ENCODE measurements at places on chromosomes 6 and 20.

DNA sequence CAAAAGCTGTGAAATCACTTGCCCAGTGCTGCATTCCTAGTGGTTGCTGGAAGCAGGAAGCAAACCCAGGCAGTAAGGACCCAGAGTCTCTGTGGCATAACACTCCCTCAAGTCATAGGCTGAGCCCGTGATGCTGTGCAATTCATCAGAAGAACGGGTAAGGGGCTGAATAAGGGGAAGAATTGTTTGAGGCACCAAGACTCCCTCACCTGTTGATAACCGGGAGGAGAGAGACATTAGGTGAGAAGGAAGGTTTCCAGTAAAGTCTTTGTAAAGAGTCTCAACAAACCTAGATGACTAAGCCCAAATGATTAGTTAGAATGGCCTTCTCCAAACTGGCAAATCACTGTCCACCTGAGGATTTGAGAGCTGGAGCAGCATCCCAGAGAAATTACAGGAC lies 18.3 kb downstream of the ENPP3 start:
- no peak for DNase-seq

GRCh38 chr6:118135371-118135770 lies 228.3 kb downstream of the SLC35F1 start:
- DNase-seq, result no peak

- no peak for DNase-seq
These were observed 402 bp upstream of the TAF8 start for GRCh38 chr6:42049948-42050296.

DNA sequence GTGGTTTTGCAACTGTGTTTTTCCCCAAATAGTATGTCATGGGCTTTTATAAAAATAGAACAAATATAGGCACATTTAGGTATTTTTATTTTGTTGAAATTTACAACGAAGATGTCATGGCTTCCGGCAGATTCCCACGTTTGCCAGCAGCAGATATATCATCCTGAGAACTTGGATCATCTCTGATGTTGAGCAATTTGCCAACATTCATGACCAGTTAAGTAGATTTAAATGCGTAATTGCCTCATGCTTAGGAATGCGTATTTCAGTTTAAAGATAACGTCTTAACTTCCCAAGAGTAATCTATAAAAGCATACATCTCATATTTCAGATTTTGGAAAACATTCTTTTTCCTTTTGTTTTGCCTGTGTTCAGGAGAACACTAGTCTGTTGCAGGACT lies 457.8 kb downstream of the QKI start:
- no peak for DNase-seq

DNA sequence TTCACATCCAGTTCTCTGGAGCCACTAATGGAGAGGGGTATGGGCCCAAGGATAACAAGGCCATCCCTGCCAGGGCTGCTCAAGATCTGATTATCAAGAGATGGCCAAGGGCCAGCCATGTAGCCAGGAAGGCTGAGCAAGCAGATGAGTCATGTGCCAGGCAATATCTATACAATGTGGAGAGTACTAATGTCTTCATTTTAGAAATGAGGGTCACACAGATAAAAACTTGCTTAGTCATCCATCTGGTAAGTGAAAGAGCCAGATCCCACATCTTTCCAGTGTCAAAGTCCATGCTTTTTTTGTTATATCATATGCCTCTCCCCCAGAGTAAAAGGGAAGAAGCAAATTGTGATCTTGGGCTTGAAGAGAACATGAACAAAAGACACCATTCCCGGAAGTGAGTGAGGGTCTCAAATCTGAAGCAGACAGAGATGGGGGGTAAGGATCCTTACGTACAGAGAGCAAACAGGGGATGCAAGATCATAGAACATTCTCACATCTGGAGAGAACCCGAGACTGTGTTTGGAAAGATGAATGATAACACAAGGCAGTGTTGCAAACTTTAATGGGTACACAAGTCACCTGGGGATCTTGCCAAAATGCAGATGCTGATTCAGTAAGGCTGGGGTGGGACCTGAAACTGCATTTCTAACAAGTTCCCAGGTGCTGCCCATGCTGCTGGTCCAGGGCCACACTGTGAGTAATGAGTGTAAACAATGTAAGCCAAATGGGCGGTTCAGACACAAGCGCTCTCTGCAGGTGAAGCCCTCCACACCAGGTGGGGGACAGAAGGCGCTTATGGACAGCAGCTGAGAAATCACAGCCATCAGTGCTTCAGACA lies 20.0 kb upstream of the GSTA3 start:
- no peak for DNase-seq

DNA sequence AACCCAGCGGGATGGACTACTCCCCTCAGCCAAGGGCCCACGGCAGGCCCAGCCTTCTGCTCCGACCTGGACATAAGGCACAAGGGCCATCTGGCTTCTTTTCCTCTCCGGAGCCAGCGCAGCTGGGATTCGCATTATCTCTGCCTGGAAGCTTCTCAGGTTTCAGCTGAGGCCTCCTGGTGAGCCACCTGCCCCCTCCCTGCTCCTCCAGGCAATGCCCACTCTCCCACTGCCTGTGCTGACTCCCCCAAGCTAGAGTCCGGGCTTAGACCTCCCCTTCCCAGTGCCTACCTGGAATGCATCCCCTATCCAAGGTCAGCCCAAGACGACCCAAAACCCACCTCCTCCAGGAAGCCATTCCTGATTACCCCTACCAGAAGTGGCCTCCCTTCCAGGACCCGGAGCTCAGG lies 60.7 kb downstream of the EZR start:
- no peak for DNase-seq

GRCh38 chr20:62339647-62340062 lies 27.5 kb downstream of the LAMA5 start:
- no peak for DNase-seq

- DNase-seq, result peak; percentile 93
These were observed 590 bp downstream of the HIVEP2 start for GRCh38 chr6:142944124-142945048.

DNA sequence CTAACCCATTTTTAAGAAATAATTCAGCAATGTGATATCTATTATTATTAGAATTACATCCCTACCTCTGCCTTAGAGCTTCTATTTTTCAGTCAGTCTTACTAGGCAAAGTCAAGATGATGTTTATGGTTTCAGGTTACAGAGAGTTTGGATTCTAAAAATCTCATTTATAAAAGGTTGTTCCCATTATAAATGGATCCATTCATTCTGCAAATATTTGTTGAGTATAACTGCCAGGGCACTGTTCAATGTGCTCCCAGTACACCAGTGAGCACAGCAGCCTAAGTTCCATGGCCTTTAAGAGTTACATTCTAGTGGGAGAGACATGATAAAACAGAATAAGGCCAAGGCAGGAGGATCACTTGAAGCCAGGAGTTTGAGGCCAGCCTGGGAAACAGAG lies 75.9 kb upstream of the EYA4 start:
- no peak for DNase-seq

DNA sequence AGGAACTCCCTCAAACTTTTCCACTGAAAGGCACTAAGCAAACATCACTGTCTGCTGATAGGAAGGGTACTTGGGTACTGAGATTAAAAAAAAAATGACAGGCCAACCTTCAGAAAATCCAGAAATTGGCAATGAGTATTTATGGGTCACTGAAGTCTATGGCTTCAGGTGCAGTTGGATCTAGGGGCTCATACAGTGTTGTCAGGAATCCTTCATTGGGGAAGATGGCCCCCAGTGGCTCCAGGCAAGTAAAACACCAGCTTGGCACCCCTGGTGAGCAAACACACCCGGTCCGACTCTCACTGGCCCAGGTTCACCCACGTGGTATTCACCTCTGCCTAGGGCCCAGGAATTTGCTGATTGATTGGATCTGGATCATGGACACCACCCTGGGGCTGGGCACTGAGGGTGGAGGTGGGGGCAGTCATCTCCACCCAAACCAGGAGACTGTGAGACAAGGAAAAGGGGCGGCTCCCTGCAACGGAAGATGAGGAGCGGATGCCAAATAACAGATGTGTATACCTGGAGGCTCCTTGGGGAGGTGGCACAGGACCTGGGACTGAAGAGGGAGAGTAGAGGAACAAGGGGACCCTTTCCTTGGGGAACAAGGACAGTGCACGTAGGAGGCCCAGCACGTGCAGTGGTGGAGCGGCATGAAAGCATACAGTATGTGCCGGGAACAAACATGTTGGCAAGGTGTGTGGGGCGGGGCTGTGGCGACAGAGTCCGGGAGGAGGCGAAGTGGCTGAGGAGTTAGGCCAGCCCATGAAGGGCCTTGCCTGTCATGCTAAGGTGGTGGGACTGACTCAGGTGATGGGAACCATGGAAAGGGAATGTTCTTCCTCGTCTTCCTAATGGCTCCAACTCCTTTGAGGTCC lies 4.7 kb downstream of the SLC2A10 start:
- no peak for DNase-seq

DNA sequence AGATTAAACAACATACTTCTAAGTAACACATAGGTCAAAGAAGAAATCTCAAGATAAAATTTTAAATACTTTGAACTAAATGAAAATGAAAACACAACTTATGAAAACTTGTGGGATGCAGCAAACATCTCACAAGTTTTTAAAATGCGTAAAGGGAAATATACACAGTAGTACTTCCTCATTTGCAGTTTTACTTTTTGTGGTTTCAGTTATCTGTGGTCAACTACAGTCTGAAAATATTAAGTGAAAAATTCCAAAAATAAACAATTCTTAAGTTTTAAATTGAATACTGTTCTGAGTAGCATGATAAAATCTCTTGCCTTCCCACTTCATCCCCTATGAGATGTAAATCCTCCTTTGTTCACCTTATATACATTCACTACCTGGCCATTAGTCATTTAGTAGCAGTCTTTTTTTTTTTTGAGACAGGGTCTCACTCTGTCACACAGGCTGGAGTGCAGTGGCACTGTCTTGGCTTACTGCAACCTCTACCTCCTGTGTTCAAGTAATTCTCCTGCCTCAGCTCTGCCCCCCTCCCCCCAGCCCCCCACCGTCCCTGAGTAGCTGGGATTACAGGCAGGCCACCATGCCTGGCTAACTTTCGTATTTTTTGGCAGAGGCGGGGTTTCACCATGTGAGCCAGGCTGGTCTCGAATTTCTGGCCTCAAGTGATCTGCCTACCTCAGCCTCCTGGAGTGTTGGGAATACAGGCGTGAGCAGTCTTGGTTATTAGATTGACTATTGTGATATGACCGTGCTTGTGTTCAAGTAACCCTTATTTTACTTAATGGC lies 154.6 kb upstream of the AHI1 start:
- no peak for DNase-seq

GRCh38 chr6:137522198-137522798 lies 28.1 kb upstream of the OLIG3 start:
- no peak for DNase-seq

Data from stimulated activated CD4-positive, alpha-beta T cell treated with anti-CD3 and anti-CD28 coated beads, Interleukin-15, amount 100 ng/mL, for 1 hour (primary cell).